Activated CD4-positive, alpha-beta T cell treated with anti-CD3 and anti-CD28 coated beads, Interleukin-2, amount 10 ng/mL, durations not matched to agents 7 days and 5 days (primary cell): ENCODE measurements at places on chromosomes 6 and 20. TPM values are rescaled to one million over a fixed set of nuclear protein-coding genes. Genes with fewer than 3 reads are reported as not detected.

The MCCD1 gene
- not detected for total RNA-seq

- DNase-seq, result no peak
Observed at GRCh38 chr6:111927321-111927720, 54.1 kb upstream of the FYN start.

DNA sequence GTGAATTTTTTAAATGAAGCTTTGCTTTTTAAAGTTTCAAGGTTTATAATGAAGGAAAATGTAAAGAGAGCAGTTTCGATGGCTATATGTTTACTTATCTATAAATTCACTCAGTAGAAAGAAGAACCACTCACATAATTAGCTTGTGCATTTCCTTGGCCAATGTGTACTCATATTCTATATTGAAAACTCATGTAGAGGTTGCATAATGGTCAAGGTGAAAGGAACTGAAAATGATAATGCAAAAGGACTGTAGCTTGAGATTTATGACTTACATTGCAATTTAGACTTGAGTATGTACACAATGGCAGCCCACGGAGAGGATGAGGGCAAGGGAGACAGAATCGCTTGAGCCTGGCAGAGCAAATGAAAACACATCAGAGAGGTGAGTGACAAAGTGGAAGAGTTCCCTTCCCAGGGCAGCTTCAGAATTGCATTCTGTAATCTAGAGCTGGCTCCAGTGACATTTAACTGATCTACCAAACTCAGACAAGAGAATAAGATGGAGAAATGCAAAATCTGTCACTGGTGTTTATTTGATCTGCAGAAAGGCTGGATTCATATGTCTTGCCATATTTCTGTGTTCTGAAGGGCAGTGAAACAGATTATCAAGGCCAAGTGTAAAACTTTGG, 191.8 kb downstream of the TMEM200A start:
- DNase-seq, result no peak

DNA sequence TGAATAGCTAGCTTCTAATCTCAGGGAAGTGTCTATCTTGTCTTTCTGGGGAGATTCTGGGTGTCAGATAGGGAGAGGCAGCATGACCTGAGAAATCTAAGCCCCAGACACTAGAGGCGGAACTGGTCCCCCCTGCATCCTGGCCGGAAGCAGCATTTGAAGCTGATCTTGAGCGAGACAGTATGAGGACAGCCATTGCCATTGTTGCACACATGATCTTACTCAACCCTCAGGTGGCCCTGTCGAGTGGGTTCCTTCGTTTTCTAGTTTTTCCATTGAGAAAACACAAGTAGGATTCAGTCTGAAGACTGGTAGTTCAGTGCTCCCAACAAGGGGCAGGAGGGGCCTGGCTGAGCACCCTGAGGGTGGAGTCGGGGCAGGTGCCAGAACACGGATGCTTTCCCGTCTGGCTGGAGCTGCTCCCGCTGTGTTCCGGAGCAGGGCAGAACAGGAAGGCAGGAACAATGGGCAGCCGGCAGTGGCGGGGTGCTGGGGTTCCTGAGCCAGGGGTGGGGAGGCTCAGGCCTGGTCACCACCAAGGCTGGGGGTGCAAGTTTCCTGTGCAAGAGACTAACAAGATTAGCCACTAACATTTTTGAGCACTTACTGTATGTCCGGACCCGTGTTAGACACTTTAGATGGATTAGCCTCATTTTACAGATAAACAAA, 7.9 kb upstream of the SDCBP2 start:
- DNase-seq, result peak; percentile 7

The ADGB gene
- not detected for total RNA-seq

The HLA-DQA2 gene
- total RNA-seq, result 0.62 TPM

GRCh38 chr20:33925867-33926266, 67.8 kb upstream of the RALY start:
- DNase-seq, result no peak

GRCh38 chr6:134585517-134585873, 267.6 kb upstream of the SGK1 start:
- no peak for DNase-seq
